GM10248 (cell line): ENCODE measurements at places on chromosomes 4 and X.

GRCh38 chr4:143438710-143439109 is 74.8 kb upstream of the SMARCA5 start:
- DNase-seq = no peak

GRCh38 chr4:182449186-182449929 is 206.2 kb downstream of the TENM3 start:
- DNase-seq = no peak

DNA sequence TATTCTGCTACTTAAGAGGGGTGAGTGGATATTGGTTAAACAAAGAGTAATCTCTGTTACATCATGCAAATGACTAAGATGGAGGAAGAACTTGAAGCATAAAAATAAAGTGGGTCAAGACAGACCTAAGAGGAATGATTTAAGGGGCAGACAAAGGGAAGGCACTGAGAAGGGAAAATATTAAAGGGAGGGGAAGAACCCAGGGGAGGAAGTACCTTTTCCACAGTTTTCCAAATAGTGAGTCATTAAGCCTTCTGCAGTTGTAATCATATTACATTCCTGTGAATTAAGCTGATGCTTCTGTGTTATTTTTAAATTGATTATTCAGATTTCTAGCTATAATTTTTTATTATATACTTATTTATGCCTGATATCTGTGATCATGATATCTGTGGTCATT is 253.3 kb downstream of the CENPC start:
- no peak for DNase-seq

- peak; percentile 14 for DNase-seq
Measured at GRCh38 chrX:38804682-38805431, 3.6 kb downstream of the MID1IP1 start.

- DNase-seq = no peak
Measured at GRCh38 chr4:37687194-37687562, 1.0 kb upstream of the RELL1 start.

DNA sequence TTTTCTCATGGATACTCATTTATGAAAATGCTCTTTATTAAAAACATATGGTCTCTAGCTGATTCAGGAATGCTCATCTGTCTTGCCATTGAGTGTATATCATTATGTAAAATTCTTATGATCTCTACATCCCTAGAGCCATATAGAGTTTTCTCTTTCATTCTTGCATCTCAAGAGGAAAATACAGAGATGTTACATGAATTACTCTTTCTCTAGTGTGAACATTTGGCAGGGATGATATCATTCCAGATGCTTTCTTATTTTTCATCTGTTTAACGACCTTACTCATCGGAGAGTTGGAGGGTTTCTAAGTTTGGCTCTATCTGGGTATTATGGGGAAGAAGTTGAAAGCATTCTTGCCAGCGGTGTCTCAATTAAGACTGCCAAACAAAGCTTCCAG is 202.9 kb upstream of the SLC7A11 start:
- no peak for DNase-seq

DNA sequence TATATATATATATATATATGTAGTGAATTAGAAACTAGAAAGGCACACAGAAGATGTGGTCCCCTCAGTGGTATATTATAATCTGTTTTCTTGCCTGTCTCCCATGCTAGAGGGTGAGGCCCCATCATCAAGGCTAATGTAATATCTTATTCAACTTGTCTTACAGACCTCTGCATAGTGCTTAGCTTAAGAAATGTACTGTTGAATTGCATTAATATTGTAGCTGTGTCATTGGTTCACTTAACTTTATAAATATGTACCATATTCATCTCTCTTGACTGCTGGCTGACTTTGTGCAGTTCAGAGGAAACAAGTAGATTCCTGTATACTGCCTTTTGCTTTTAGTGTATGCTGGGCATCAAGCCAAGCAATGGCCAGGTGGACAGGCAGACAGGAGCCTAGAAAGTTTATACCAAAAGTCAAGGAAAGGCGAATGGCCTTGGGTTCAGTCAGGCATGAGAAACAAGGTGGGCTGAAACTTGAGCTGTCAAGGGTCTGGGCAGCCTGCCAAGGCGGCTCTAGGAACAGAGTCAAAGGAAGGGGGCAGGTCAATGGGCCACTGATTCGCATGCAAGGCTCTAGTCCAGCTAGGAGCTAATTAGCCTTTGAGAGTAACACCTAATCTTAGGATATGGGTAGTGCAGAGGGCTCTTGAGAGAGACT is 78.8 kb upstream of the LEF1 start:
- no peak for DNase-seq

GRCh38 chrX:16114611-16115010 is 8.8 kb upstream of the GRPR start:
- no peak for DNase-seq

- DNase-seq = no peak
Measured at GRCh38 chr4:110850461-110851442, 227.9 kb upstream of the PITX2 start.

DNA sequence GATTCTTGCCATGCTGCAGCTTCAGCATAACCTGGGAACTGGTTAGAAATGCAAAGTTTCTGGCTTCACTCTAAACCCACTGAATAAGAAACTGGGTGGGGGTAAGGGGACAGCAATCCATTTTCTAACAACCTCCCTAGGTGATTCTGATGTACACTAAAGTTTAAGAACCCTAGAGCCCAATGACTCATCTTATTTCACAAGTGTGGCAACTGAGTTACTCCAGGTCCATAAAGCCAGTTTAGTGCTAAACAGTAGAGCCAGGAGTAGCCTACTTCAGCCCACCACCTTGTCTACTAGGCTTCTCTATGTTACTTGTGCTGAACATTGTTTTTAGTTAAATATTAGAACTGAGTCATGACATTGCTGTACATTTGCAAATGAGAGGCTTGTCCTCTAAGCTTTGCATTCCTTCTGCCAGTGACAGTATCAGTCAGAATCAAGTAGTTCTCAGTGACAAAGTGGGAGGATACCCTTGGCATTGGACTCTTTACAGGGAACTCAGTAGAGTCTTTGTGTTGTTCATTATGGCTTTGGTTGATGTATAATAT is 518.0 kb downstream of the RPA4 start:
- no peak for DNase-seq

DNA sequence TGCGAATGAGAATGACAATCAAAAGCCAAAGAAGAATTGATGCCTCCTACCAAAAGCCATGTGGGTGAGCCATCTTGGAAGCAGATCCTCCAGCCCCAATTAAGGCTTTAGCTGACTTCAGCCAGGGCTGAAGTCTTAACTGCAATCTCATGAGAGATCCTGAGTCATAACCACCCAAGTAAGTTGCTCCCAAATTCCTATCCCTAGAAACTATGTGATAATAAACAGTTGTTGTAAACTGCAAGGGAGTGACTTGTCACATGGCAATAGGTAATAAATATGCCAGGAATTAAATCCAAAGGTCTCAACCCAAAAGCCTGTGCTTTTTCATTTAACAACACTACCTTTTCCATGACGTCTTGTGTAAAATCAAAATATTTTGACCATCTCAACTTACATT is 154.2 kb upstream of the TBL1X start:
- no peak for DNase-seq

DNA sequence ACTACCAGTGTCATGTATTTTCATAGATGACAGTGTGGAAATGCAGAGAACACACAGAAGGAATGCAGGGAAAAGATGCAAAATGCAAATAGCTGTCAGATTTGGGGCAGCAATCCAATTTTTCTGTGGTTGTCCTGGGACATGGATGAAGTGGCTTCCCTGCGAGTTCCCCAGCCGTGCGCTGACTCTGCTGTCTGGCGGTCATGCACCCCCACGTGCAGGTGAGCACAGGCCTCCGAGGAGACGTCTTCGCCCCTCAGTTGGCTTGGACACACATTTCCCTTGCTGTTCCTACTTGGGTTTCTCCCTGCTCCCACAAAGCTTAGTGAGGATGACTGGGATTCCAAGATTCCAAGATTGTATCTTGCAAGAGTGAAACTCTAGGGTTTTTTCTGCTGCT is 24.4 kb downstream of the BLOC1S4 start:
- no peak for DNase-seq

- no peak for DNase-seq
Measured at GRCh38 chrX:39689376-39690104, 408.2 kb downstream of the BCOR start.

DNA sequence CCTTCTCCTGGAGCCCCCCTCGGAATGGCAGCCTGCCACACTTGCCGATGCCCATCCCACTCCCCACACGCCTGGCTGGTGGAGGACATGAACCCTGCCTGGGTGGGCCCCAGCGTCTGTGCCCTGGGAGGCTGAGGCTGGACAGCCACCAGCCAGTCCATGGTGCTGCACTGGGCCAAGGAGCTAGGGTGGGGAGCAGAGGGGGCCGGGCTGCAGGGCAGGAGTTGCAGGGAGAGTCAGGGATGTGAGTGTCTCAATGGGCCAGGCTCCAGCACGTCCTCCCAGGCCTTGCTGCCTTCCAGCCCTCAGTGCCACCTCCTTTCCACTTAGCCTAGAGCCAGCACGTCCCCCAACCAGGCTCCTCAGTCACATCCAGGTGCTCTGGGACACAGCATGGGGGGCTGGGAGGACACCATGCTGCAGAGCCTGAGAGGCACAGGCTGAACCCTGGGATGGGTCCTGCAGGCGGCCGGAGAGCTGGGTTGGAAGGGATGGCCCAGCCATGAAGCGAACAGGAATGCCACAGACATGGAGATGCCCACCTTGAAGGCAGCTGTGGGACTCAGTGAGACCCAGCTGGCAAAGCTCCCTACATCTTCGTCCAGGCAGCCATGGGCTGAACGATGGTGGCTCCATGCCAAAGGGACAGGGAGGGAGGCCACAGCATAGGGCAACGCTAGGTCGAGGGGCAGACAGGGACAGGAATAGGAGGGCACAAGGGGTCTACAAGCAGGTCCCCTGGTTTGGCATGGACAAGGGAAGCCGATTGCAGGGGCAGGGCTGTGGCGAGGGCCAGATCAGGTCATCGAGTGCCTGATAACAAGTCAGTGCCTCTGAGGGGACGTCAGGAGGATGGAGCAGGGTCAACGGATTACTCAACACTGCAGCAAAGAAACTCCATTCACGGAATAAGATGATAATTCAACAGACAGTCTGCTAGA is 30.1 kb upstream of the MXD4 start:
- DNase-seq = no peak

GRCh38 chr4:87232216-87232615 is 11.8 kb upstream of the KLHL8 start:
- DNase-seq = no peak

DNA sequence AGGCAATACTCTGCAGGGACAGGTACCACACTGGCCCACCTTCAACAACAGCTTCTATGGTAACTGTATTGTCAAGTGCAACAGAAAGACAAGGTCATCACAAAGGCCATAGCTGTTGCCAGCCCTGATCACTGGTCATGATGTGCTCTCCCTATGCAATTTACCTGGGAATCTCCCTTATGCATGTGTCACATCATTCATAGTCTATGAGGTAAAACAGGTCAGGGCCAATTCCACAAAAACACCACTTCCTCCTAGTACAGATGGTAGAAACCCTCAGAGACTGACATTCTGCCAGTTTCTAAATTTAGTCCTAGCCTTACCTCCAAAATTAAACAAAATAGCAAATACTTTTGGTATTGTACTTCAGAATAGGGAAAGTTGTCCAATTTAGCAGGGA is 132.8 kb downstream of the MGST2 start:
- no peak for DNase-seq

- DNase-seq = no peak
Measured at GRCh38 chr4:76443376-76443775, 8.3 kb downstream of the SHROOM3 start.

DNA sequence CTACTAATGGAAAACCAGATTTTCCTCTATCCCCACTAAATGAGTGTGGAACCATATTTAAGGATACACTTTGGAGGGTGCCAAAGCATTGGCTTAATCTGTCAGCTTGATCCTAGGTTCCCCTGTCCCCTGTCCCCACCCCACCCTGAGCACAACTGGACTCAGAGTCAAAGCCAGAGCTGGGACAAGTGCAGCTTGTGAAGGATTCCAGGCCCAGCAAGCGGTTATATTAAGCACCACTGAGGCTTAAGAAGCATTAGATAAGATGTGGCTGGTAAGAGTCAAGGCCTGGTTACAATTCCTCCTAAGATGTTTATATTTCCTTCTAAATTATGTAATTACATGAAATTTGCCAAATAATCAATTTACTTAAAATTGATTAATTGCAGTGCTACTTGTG is 350.0 kb upstream of the GATB start:
- no peak for DNase-seq

GRCh38 chr4:1501754-1502500 is 95.7 kb upstream of the NKX1-1 start:
- DNase-seq = no peak
